ENCODE measurements at places on chromosomes 13 and 19.

DNA sequence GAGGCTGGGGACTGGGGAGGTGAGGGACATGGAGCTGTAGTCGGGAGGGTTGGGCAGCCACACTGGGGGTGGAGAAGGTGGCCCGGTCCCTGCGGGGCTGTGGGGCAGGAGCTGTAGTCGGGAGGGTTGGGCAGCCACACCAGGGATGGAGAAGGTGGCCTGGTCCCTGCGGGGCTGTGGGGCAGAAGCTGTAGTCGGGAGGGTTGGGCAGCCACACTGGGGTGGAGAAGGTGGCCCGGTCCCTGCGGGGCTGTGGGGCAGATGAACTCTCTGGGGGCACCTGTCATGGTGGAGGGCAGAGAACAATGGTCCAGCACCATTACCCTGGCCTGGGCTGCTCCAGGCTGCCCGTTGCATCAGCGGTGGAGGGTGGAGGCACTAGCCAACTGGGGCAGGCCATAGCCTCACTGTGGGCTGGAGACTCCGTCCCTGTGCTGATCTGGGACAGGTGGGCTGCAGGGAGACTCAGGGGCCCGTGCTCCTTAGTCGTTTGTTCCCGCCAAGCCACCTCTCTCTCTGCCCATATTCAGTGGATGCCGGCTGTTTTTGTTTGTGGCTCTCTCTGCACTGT is 51.4 kb downstream of the ATP11A start:
- DNase-seq, result no peak

GRCh38 chr13:69474011-69474685 is 633.5 kb upstream of the ATXN8OS start:
- DNase-seq, result no peak

DNA sequence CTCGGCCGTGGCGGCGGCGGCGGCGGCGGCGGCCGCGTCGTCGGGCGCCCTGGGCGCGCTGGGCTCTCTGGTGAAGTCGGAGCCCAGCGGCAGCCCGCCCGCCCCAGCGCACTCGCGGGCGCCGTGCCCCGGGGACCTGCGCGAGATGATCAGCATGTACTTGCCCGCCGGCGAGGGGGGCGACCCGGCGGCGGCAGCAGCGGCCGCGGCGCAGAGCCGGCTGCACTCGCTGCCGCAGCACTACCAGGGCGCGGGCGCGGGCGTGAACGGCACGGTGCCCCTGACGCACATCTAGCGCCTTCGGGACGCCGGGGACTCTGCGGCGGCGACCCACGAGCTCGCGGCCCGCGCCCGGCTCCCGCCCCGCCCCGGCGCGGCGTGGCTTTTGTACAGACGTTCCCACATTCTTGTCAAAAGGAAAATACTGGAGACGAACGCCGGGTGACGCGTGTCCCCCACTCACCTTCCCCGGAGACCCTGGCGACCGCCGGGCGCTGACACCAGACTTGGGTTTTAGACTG is 1.7 kb downstream of the SOX1 start:
- no peak for DNase-seq

- DNase-seq, result no peak
Observed at GRCh38 chr13:19153782-19154450, 27.7 kb downstream of the TUBA3C start.

- DNase-seq, result no peak
Observed at GRCh38 chr19:17209126-17210036, 5.8 kb upstream of the USE1 start.

DNA sequence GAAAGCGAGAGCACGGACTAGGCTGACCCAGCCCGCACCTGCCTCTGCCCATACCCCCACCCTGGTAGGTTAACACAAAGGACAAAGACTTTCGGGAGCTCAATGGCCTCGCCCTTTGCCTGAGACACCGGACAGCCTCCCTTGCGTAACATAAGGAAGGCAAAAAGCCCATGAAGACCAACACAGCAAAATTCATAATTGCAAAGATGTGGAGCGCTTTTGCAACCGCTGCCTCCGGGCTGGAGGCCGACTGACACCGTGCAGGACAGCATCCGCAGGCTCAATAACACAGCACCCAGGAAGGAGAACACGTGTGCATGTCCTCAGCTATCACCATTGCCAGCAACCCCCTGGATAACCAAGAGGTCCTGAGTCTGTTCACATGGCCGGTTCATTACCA is 15.4 kb downstream of the LILRA1 start:
- DNase-seq, result no peak

- no peak for DNase-seq
Observed at GRCh38 chr13:32582991-32583390, 3.3 kb upstream of the PDS5B start.

DNA sequence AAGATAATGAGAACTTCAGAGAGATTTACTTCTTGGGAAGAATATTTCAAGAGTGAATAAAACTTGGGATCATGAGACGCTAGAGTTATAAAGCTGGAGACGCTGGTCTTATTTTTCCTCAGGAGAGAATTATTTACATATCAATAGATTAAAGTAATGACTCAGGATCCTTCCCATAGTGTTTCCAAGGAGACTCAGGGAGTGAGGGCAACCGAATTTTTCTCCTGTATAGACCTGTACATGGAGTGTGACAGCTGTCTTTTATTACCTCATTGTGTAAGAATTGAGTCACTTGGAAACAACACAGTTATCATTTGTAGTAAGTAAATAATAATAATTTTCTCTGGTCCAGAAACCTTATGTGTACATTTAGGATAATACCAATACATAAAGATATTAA is 1905.5 kb downstream of the OLFM4 start:
- DNase-seq, result no peak
